ENCODE measurements at places on chromosomes 2 and 18.

GRCh38 chr2:36871068-36871707 lies 95.1 kb downstream of the STRN start:
- DNase-seq, result no peak

DNA sequence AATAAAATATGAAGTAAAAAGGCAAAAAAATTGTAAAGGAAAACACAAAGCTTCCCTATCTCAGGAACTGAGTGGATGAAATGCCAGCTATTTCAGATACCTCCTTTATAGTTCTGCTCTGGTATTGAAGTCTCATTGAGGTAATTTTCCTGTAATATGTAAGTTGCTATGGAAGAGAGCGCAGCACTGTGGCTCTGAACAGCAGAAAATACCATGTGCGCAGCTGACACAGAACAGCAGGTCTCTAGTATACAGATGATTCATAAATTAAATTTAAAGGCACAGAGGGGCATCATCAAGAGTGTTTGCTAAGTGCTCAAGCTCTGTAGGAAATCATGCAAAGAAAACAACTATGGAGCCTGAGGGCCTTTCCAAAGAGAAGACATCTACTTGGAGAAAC lies 315.3 kb upstream of the CDH7 start:
- no peak for DNase-seq

DNA sequence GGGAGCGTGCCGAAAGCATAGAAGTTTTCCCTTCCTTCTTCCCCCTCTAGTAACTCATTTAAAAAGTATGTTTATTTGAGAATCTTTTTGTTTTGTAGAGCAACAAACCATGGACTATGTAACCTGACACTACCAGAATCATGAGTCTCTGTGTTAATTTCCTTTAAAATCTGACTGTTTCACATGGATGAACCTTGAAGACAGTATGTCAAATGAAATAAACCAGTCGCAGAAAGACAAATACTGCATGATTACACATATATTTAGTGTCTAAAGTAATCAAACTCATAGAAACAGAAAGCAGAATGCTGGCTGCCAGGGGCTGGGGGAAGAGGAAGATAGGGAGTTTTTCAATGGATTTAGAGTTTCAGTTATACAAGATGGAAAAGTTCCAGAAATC lies 32.3 kb downstream of the PTPN2 start:
- no peak for DNase-seq

DNA sequence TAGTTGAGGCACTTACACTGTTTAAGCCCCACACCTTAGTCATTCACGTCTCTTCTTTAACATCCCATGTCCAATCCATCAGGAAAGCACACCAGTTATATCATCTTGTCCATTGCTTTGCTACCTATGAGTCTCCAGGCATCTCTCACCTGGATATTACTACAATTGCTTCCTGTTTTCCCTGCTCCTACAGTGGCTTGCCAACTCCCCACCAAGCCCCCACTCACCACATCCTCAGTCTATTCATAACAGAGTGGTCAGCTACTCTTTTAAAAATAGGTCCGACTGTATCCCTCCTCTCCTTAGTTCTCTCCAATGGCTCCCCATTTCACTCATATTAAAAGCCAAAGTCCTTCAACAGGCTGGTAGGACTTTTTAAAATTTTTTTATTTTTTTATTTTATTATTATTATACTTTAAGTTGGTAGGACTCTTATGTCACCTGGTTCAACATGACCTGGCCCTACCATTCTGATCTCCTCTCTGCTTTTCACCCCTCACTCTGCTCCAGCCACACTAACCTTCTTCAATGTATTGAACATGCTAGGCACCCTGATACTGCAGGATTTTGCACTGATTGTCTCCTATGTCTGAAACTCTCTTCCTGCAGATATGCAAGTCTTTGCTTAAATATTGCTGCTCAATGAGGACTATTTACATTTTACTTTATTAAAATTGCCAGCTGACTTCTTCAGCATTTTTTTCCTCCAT lies 253.2 kb downstream of the CYRIA start:
- no peak for DNase-seq

GRCh38 chr2:144225076-144225475 lies 294.8 kb downstream of the ZEB2 start:
- DNase-seq, result no peak

- no peak for DNase-seq
Measured at GRCh38 chr2:60294901-60295635, 258.4 kb downstream of the BCL11A start.

DNA sequence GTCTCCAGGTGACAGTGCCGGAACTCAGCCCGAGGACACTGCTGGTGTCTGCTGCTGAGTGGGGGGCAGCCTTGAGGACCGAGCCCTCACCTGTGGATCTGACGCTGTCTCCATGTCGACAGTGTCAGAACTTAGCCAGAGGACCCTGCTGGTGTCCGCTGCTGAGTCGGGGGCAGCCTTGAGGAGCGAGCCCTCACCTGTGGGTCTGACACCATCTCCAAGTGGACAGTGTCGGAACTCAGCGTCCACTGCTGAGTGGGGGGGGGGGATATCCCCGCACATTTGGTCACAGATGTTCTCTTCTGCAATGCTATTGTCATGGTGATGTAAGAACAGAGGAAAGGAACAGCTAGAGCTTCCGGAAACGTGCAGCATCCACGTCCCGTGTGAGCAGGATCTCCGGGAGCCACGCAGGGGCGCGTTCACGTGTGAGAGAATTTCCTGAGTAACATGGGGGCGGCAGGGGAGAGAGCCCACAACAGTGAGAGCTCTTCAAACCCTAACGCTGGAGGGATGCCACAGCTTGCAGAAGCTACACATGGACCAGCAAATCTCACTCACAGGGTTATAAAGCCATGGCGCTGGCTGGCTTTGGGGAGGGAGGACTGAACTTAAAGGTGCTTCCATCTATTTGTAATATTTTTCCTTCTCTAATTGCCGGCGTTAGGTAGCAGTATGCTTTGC lies 250.7 kb upstream of the SALL3 start:
- no peak for DNase-seq

- DNase-seq, result no peak
Measured at GRCh38 chr2:59585655-59586054, 967.8 kb downstream of the BCL11A start.

DNA sequence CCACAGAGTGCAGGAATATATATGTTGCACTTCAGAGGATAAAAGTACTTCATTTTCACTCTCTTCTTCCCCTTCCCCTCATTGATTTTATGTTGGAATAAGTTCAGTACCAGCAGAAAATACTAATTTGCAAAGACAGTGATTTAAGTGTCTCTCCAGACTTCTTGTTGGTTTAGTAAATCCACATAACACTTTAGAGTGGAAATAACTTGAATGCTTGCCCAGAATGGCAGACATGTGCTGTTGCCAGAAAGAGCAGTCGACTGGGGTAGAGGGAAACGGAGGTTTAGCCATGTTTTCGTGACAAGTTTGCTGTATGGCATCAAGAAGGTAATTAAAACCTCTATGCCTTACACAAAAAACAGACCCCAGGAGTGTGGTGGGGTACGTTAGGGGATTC lies 246.0 kb upstream of the CXCR4 start:
- DNase-seq, result no peak

- no peak for DNase-seq
Measured at GRCh38 chr2:86003967-86004366, 101.7 kb downstream of the POLR1A start.

DNA sequence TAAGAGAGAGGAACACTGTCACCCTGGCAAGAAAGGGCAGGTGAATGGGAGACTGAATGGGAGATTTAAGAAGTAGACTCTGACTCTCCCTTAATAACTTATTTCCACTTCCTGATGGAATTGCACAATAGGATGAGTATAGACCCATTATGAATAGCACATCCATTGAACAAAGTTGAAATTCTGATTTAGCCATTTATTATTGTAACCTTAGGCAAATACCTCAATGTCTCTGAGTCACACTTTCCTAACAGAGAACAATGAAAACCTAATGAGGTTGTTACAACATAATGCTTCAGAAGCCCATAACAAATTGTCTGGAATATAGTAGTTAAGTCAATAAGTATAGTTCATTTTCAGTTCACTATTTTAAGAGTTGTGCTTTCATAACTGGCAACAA lies 78.9 kb downstream of the NRXN1 start:
- DNase-seq, result peak; percentile 32

DNA sequence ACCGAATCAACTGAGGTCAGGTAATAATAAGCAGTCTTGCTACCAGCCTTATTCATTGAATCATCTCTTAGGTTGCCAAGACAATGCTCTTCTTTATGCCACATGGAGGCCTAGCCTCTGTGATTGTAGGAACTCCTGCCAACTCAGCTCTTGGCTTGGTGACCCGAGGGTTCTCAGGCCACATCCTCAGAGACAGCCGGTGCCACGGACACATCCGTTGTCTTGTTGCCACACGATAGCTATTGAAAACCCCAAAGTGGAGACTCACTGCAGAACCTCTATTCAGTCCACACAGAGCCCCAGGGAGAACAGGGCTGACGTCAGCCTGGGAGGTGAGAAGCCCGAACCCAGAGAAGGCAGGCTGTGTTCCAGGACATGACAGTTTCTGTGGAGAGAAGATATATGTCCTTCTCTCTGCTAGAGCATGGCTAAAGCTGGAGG lies 53.5 kb upstream of the TGFA start:
- no peak for DNase-seq

Data from non-pigmented ciliary epithelial cell (primary cell).